AG10803 (cell line): ENCODE measurements at places on chromosomes 12 and 14.

DNA sequence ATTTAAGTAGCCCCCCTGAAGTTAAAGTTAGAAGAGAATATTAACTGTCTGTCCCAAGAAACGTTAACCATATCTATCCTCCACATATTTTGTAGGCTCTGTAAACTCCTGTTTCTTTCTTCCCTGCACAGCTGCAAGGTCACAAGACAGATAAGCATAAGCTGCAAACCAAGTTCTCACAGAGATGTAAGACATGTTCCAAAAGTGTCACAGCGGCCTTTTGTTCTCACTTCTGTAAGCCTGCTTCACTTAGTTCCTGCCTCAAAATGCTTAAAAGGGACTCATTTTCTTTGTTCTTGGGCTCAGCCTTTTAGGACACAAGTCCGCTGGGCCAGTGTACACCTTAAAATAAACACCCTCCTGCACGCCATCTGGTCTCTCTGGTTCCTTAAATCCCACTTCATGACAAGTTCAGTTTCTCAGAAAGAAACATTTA, 3.2 kb downstream of the RNASE1 start:
- no peak for DNase-seq

- peak; percentile 85 for DNase-seq
Measured at GRCh38 chr14:59098377-59098776, 90.1 kb upstream of the DAAM1 start.

- peak; percentile 87 for DNase-seq
Measured at GRCh38 chr14:71591929-71592328, 340.3 kb upstream of the RGS6 start.

DNA sequence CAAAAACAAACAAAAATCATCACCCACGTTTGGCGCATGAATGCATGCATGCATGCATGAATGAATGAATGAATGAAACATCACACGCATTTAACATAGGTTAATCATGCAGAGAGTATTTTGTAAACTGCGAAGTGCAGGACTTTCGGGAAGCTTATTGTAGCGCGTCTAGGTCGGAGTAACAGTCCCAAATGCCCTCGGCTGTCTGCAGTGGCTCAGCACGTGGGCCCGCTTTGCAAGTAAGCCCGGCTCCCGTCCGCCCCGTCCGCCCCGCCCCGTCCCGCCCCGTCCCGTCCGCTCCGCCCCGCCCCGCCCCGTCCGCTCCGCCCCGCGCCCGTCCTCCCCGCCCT, 263 bp upstream of the IFT81 start:
- DNase-seq: no peak

GRCh38 chr12:128755566-128755965, 68.2 kb downstream of the SLC15A4 start:
- DNase-seq: no peak

DNA sequence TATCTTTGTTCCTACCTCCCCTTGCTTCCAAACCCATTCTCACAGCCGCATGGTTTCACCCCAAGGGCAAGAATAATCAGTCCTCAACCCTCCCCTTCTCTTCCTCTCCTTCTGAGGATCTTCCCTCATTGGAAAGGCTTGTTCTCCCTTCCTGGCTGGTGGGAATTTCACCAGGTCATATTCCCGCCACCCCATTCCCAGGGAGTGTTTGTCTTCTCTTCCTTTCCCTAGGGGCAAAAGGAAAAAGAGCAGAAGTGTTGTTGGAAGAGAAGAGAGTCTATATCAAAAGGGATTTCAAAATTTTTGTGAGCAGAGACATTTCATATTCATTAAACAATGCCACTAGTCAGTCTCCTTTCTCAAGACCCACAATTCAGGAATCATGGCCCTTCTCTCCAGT, 176.9 kb downstream of the ANO2 start:
- DNase-seq: no peak

DNA sequence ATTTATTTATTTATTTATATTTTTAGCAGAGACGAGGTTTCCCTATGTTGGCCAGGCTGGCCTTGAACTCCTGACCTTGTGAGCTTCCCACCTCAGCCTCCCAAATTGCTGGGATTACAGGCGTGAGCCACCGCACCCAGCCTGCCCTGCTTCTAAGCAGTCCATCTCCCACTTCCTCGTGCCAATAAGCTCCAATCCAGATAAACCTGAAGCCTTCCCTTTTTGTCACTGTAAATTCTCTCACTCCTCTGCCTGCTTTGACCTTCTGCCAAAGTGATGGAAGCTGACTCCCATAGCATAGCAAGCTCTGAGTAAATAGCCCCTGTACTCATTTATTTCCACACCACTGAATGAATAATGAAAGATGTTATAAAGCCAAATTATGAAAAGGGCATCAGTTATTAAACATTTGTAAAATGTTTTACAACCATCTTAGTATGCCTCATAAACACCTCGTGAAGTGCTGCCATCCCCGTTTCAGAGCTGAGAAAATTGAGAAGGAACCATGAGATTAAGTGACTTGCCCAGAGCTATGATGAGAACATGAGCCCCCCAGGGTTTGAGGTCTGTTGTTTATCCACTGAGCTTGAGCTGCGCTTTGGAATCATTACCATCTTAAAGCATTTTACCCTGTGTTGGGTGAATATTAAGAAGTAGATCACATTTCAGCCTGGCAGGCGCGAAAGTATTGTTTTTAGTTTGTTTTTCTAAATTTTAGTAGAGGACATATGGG, 30.4 kb downstream of the MANSC1 start:
- DNase-seq: peak; percentile 7

GRCh38 chr12:88576866-88577265, 3.4 kb downstream of the KITLG start:
- no peak for DNase-seq

- DNase-seq: no peak
Measured at GRCh38 chr12:103268831-103269514, 226.8 kb downstream of the C12orf42 start.

GRCh38 chr12:76633415-76633814, 73.8 kb upstream of the OSBPL8 start:
- no peak for DNase-seq

DNA sequence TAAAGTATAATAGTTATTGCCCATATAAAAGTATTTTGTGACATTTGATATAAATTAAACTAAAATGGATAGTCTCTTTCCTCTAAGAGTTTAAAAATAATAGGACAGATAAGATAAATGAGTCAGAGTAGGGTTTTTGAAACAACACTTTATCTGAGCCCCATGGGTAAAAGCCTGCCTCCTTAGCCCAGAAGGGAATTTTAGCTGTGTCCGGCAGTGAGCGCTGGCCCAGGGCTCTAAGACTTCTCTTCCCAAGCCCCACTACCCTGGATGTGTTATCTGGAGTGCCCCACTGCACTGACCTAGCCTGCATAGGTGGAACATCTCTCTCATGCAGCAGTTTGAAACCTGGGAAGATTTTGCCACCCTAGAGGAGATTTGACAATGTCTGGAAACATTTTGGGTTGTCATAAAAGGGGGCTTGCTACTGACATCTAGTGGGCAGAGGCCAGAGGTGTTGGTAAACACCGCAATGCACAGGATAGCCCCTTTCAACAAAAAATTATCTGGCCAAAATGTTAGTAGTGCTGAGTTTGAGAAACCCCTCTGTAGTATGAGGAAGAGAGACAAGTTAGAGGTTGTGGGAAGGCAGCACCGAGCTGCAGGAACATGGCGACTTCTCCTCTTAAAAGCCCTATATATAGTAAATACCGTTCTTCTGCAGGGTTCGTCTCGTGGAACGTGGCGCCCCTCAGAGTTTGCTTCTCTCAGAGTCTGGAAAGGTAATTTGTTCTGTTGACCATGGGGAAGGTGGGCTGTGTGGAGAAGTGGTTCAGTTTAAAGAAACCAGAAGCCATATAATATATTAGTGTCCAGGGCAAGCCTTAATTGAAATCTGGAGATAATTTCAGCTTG, 29.3 kb upstream of the ATF1 start:
- peak; percentile 22 for DNase-seq

DNA sequence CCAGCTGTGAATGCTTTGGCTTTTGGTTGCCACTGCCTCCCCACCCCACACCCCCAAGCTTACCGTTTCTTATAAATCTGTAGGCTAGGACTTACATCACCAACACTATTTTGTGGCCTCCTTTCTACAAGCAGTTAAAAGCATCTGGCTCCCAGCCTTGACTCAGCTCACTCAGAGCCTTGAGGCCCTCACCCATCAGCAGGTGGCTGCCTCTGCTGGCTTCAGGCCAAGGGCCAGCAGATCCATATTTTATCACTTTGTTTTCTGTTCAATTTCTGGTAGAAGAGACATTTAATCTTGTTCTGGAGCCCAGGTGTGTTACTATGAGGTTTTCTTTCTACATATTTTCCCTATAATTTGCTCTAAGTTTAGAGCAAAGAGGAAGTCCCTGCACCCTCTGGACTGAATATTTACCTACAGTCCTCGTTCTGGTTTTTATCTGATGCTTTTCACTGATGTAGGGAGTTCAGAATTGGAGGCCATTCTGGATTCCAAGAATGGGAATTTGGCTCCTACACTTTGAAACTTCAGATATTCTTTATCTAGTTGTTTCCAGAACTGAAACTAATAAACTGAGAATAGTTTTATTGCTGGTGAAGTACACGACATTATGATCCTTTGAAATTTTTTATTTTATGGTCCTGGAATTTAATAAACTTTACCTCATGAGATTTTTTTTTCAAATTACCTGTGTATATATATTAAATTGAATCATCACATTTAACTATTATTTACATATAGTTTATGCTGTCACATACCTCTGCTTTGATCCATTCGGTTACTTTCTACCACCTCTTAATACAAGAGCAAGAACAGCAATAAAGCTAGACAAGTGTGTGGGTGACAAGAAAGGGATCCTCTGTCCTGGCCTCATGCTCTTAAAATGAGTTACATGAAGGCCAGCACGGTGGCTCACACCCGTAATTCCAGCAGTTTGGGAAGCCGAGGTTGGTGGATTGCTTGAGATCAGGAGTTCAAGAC, 22.2 kb downstream of the PLBD1 start:
- DNase-seq: no peak

- peak; percentile 85 for DNase-seq
Measured at GRCh38 chr14:67934087-67934486, 114.5 kb downstream of the RAD51B start.

DNA sequence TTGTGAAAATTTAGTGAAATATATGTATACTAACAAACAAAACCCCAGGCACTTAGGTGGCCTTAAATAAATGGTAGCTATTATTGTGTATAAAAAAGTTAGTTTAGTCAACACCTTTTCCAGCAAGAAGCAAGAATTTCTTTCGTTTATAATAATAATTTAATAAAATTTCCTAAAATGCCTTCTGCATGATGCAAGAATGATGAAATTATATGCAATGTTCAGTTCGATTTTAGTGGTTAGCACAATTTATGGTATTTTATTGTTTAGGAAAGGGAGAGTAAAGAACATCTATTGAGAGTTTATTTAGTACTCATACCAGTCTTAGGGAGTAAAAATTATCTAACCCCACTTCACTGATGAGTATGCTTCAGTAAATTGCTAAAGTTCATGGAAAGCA, 290.8 kb downstream of the APAF1 start:
- DNase-seq: no peak

DNA sequence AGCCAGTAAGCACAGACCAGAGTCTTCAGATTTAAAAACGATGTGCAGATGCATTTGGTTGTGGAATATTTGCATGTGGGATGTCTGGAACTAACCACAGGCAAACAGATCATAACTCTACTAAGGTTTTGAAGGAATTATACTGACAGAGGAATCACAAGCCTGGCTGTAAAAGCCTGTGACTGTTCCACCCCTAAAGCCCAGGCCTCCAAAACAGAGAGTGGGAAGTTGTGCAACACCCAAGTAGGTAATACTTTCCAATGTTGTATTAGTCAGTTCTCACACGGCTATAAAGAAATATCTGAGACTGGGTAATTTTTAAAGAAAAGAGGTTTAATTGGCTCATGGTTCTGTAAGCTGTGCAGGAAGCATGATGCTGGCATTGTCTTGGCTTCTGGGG, 68.1 kb upstream of the DCD start:
- no peak for DNase-seq

DNA sequence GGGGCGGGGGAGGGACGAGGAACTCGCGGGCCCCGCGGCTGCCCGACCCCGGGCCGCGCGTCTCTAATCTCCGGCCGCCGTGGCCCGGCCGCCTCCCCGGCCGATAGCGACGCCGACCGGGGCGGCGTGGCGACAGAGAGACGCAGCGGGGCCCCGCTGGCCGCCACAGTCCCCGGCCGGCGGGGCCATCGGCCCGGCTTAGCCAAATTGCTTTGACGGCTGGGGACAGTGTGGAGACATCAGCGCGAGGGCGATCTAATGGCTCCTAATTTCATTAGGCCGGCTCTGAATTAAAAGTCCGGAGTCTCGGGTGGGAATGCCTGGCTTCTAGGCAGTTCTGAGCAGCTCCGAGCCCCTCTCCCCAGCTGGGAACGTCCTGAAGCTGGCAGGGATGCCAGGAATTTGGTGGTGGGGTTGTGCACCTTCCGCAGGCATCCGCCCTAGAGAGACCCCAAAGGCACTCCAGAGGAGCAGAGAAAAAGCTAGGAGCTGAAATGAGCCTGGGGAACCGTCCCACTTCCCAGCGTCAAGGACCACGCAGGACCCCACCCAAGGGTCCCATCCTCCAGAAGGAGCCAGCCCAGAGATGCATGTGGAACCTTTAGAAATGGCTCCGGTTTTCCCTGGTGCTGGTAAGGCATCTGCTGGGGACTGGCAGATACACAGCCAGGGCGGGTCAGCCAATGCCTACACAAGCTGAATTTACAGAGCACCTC, 9.6 kb downstream of the TBX5 start:
- no peak for DNase-seq

DNA sequence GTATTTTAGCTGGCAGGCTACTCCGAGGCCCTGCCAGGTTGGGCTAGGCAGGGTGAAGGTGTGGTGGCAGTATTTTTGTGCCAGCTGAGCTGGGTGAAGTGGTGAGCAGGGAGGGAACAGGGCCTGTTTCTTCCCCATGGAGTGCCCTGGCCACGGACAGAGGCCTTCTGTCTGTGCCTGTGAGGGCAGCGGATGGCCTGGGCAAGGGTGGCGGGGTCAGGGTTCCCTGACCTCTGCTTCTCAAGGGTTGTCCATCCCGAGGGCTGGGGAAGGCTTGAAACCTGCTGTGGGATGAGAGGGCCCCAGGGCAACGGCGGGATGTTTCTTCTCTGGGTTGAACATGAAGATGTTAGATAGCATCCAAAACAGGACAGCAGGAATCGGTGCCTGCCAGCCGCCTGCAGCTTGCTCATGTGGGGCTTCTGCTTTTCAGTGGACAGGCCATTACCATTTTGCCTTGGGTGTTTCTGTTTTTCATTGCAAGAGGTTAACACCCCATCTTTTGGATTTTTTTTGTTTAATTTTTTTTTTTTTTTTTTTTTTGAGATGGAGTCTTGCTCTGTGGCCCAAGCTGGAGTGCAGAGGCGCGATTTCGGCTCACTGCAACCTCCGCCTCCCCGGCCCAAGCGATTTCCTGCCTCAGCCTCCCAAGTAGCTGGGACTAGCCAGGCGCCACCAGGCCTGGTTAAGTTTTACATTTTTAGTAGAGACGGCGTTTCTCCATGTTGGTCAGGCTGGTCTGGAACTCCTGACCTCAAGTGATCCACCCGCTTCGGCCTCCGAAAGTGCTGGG, 3.3 kb downstream of the MTA1 start:
- no peak for DNase-seq

GRCh38 chr12:84689638-84690037, 223.0 kb downstream of the SLC6A15 start:
- DNase-seq: no peak
